ENCODE measurements at places on chromosomes 12 and 14.
A peak's percentile ranks its signal among the peaks of the same experiment; 100 is the strongest.

DNA sequence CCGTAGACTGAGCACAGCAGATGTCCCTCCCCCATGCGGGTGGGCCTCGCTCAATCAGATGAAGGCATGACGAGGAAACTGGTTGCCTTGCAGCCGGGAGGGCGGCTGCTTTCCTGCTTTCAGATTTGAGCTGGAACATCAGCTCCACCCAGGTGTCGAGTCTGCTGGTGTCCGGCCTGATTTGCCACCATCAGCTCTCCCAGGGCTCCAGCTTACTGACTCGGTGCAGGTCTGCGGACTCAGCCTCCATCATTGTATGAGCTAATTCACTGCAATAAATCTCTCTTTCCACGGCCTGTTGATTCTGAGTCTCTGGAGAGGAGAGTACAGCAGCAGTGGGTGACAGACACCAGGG, 156.2 kb downstream of the KIF26A start:
- DNase-seq: no peak

- DNase-seq: no peak
Observed at GRCh38 chr12:6533653-6533922, 729 bp upstream of the GAPDH start.

DNA sequence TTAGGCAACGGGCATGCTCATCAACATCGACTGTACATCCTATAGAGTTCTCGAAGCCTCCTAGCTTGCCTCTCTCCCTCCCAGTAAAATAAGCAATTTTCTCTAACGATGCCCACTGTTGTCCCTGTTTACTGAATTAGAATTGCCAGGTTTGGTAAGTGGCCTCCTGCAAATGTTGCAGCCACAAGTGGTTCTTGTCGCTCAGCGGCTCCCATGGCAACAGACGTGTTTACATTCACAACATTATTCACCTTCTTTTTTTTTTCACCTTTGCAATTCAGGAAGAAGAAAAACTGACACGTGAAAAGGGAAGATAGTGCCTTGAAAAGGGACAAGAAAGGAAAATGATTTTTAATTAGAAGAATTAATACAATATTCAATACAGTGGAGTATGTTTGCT, 100.9 kb upstream of the PKP2 start:
- no peak for DNase-seq

DNA sequence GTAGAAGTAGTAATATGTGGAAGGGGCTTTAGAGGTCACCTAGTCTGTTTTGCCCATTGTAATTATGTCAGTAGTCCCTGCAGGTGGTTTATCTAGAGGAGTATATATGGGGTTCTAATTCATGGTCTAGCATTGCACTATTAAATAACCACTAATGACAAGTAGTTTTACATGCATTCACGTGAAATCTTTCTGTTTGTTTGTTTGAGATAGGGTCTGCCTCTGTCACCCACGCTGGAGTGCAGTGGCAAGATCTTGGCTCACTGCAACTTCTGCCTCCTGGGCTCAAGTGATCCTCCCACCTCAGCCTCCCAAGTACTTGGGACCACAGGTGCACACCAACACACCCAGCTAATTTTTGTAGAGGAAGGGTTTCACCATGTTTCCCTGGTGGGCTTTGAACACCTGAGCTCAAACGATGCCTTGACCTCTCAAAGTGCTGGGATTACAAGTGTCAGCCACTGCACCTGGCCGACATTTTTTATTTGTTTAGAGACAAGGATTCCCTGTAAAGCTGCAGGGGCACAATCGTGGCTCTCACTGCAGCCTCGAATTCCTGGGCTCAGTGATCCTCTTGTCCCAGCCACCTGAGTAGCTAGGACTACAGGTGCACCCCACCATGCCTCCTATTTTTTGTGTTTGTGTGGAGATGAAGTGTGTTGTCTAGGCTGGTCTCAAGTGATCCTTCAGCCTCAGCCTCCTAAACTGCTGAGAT, 12.0 kb upstream of the PSEN1 start:
- DNase-seq: no peak

DNA sequence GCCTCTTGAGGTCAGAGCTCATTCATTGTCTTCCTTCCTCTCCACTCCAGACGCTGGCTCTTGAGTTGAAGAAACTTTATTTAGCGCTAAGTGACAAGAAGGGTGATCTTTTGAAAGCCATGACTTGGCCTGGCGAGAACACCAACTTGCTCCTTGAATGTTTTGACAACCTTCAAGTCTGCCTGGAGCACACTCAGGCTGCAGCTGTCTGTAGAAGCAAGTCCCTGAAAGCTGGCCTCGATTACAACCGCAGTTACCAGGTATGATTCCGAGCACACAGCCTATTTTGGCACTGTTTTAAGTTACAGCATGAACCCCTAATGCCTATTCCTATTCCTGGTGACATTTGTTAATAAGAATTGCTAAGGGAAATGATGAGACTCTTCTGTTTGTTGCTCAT, 167.6 kb downstream of the ESR2 start:
- no peak for DNase-seq

GRCh38 chr12:93165384-93165932, 212.3 kb upstream of the NUDT4 start:
- no peak for DNase-seq

DNA sequence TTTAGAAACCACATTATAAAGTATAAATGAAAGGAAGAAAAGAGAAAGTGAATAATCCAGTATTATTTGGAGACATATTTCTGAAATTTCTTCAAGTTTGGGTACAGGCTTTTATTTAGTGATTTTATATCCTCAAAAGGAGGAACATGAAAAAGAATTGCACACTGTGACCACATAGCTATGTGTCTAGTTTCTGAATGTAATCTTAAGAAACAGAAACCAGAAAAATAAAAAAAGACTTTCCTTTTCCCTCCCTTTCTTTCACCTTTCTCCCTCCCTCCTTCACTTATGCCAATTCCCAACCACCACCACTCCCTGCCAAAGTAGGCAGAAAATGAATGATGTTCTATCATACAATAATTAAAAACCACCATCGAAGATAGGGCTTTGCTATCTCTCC, 189.6 kb downstream of the PRKD1 start:
- DNase-seq: no peak

DNA sequence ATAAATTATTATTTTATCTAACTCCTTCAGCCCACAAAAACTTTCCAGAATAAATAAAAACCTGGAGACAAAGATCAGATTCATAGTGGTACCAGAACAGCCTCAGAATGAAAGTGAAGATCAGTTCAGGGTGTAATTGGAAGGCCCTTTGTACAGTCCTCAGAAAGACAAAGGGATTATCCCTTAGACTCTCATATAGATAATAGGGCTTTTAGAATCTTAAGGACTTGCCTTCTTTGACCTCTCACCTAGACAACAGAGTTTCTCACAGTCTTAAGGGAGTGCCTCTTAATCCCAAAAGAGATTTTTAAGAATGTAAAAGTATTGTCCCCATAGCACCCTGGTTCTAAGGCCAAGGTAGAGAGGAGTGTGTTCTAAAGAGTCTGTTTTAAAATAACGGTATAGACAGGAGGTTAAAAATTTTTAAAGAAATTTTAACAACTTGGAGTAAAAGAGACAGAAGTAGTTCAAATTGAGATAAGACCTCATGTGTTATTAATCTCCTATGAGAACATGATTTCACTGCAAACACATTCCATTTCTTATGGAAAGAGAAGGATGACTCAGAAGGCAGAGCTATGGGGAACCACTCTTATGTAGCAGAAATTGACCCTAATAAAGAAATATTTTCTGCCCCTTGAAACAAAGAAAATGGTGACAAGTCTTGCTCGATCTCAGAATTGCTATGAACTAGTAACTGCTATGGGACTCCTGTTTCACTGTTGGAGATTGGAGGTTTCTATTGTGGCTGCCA, 24.2 kb upstream of the NOVA1 start:
- no peak for DNase-seq

GRCh38 chr12:99915251-99916082, 69.3 kb downstream of the ANKS1B start:
- no peak for DNase-seq

DNA sequence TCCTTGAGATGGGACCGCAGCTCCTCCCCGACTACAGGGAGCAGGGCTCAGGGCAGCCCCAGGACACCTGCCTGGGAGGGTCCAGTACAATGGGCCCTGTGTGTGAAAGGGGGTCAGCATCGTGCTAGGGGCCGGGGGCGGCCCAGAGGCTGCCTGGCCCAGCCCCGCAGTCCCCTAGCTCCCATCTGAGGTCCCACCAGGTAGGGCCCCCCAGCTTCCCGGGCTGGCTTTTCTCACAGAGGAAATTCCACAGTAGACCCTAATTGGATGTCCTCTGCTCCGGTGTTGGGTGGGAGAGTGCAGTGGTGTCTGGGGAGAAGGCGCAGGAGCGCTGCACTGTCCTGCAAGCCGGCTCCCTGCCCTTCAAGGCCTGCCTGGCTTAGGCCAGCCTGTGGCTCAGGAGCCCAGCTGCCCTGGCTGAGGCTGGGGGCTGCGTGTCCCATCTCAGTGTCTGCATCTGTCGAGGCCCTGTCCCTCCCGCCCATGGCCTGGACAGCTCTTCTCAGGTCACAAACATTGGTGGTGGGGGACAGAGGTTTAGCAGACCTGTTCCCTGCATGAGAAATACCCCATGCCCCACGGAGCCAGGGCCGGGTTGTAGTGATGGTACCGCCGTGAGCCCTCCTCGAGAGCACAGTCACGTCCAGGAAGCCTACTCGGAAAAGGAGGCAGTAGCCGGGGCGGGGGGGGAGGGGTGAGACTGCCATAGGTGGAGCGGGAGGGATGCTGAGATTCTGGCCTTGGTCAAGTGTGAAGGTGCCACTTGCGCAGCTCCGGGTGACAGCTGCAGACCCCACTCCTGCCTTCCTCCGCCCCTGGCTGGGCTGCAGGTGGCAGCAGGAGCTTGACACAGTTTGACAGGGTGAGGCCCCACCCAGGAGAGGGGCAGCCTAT, 11.6 kb downstream of the HIP1R start:
- DNase-seq: no peak

DNA sequence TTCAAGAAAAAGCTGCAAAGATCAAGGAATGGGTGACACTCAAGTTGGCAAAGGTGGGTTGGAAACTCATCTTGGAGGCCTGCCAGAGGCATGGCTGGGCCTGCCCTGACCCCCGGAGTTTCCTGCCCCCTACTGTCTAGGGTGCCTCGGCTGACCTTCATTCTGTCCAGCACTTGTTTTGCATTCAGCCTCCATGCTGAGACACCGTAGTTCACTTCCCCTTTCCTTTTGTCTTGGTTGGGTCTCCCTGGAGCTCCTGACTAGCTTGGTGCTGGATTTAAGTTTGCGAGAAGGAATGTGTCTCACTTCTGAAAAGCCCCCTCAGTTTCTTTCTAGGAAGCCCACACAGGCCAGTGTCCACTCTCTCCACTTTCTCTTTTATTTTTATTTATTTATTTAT, 26.5 kb downstream of the PLEKHH1 start:
- no peak for DNase-seq

DNA sequence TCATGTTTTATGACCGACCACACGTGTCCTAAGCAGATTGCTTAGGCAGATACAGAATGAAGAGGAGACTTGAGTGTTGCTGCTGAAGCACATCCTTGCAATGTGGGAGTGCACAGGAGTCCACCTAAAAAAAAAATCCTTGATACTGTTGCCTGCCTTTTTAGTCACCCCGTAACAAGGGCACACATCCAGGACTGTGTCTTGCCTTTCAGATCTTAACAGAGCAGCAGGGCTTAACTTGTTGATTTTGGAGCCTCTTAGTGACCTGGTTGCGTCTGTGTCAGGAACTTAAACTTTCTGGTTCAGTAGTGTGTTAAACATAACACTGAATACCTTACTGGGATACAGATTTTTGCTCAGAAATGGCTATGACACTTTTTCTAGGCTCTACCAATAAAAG, 6.5 kb downstream of the EIF2B2 start:
- DNase-seq: no peak

DNA sequence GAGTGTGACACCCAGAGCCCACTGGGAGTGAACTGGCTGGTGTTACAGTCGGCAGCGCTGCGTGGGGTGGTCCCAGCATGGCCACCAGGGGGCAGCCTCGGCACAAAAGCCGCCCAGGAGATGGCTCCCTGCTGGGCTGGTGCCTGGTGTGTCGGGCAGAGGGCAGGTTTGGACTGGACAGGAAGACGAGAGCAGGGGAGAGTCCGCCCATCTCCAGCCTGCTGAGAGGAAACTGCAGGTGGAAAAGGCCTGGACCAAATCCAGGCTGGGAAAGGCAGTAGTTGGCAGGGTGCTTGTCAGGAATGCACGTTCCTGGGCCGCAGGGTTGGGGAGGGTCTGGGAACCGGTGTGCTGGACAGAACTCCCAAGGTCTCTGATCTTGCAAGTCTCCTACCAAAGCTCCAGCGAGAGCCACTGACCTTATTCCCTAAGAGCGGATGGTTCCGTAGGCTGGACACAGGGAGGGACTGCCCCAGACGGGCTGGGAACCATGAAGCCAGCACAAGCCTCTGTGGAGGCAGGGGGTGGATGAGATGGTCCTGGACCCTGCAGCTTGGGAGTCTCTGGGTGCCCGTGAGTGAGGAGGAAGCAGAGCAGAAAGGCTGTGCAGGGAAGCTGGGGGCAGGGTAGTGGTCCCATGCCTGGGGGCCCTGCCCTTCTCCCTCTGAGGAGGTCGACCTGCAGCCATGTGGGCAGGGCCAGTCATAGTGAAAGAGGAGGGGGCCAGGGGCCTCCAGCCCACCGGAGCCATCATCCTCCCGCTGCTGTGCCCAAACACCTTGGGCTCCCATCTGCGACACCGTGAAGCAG, 1.8 kb downstream of the AHNAK2 start:
- DNase-seq: peak; percentile 90

GRCh38 chr14:41607304-41607775, 664 bp downstream of the LRFN5 start:
- no peak for DNase-seq

GRCh38 chr12:24109381-24110039, 160.0 kb upstream of the SOX5 start:
- DNase-seq: no peak
